Hematopoietic multipotent progenitor cell treated with erythropoietin and hydrocortisone succinate and interleukin-3 and kit ligand, for 8 days (in vitro differentiated cells): ENCODE measurements at places on chromosomes 1 and 21.

- DNase-seq, result no peak
These were observed 7.2 kb downstream of the TRIT1 start for GRCh38 chr1:39876144-39876543.

- DNase-seq, result peak; percentile 34
These were observed 380 bp downstream of the COL18A1 start for GRCh38 chr21:45405271-45405818.

DNA sequence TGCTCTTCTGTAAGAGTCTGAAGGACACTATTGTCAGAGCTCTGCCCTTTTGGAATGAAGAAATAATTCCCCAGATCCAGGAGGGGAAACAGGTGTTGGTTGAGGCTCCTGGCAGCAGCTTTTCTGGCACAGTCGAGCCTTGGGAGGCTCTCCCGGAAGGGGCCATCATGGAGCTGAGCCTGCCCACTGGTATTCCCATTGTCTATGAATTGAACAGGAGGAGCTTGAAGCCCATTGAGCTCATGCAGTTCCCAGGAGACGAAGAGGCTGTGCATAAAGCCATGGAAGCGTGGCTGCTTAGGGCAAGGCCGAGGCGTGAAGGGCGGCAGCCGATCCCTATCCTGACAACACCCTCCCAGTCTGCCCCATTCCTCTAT lies 26.6 kb downstream of the UBE4B start:
- no peak for DNase-seq

DNA sequence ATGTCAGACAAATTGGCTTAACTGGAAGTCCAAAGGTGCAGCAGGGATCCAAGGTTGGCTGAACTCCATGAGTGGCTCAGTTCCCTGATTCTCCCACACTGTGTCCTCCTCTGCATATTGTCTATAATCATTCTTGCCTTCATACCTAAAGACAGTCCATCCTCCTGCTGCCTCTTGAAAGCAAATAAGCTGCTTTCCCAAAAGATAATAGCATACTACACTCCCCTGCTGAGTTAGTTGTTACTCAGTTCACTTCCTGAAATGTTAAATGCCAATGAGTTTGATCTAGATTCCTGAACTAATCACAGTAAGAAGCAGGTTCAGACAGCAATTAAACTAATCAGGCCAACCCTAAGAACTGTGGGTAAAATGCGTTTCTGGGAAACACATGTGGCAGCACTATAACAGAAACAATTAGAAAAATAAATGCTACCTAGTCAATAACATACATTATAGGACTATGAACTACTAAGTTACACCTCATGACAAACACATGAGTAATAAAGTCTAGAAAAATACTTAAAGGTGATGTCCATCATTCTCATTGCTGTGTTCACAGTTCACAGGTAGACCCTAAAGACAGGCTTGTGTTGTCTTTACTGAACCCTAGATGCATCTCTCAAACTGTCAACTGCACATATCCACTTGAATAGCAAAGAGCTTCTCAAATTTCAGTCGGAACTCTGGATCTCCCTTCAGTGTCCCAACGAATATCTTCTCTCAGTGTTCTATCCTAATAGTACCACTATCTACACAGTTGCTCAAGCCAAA lies 50.8 kb upstream of the BOLA1 start:
- peak; percentile 48 for DNase-seq

GRCh38 chr1:101285922-101286570 lies 49.2 kb downstream of the S1PR1 start:
- DNase-seq, result no peak
